RPMI7951 (cell line): ENCODE measurements at places on chromosomes 12 and 14.

DNA sequence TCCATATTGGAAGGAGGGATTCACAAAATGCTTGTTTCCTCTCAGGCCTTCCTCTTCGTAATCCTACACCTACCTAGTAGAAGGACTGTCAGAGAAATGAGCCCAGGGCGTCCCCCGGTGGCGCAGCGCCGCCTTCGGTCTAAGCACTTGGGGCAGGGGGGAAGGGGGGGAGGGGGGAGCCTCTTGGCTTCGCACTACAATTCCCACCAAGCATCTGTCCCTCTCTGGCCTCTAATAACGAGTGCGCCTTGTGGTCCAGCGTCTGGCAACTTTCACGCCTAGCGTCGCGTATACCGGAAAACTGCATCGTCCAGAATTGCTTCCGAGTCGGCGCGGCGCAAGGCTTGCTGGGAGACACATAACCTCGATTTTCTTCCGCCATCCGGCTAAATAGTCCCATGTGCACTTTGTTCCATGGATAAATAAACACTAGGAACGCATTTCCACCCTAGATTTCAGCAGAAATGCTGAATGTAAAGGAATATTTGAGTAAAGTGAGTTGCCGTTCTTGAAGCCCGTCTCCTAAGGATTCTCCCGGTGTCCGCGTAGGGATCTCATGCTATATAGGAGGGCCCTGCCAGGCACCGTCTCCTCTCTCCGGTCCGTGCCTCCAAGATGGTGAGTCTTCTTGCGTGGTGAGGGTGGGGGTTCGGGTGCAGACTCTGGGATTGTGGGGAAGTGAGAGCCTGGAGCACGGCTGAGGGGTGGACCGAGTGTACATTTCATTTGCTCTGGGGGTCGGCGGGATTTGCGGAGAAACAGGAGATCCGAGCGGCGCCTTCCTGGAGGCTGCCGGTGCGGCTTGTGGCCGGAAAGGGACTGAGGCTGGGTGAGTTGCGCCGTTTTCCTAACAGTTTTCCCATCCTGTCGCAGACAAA is at the start of gene RPS26:
Gene RPS26, plus strand, starts transcription at position 367 of the 878 bp plus-strand sequence. Its CDS starts 249 bp downstream, at position 616.
- peak; percentile 99 for DNase-seq

GRCh38 chr12:53170215-53170614 is 10.3 kb upstream of the ZNF740 start:
- DNase-seq: no peak

DNA sequence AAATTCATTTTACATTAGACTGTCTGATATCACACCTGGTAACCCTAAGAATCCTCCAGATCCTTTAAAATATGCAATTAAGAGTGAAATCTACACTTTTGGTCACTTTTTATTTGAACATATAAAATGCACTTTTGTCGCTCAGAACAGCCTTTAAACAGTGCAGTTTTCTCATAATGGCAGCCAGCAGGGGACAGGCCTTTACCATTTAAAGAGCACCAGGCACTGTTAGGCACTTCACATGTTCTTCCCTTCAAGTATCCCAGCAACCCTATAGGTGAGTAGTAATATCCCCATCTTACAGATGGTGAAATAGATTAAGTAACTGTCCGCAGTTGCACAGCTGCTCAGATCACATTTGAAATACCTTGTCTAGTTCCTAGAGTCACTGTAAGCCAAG is 11.3 kb upstream of the SAMD4A start:
- peak; percentile 17 for DNase-seq

- DNase-seq: no peak
Measured at GRCh38 chr14:65062096-65063075, 39.9 kb downstream of the MAX start.

- DNase-seq: no peak
Measured at GRCh38 chr12:8950221-8950527, 729 bp upstream of the M6PR start.

DNA sequence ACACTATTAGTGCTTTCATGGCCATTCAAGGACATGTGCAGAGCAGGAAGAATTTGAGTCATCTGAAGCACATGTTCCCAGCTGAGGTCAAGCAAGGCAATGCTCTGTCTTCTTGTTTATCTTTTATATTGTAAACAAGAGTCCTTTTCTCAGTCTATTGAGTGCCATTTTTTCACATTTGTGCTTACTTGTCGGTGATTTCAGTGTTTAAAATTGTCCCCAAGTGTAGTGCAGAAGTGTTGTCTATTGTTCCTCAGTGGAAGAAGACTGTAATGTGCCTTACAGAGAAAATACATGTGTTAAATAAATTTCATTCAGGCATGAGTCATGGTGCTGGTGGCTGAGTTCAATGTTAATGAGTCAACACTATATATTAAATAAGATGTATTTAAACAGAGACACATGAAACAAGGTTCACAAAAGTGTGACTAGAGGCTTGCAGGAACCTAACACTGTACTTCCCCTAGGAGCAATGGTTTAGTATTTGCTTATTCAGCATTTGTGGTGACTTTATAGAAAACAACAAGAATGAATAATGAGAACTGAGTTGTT is 391.1 kb downstream of the LRIG3 start:
- DNase-seq: peak; percentile 71

DNA sequence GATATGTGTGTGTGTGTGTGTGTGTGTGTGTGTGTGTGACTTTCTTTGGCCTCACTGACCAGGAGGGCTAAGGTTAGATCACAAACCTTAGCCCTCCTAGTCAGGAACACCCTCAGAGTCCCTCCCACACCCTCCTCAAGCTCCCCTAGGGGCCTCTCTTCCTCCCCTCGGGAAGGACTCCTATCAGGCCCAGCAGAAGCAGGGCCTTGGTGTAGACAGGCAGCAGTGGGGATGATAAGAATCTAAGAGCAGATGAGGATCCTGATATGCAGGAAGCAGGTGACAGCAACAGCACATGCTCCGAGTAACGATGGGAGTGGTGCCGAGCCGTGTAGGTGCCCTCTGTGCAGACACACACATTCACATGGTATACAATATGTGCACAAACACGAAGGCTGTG is 20.7 kb downstream of the PLEK2 start:
- no peak for DNase-seq

GRCh38 chr14:73750531-73750901 is 36.3 kb upstream of the PNMA1 start:
- no peak for DNase-seq

GRCh38 chr12:116338064-116338846 is 60.8 kb upstream of the MED13L start:
- no peak for DNase-seq
